ENCODE measurements at places on chromosomes 2 and 18.

GRCh38 chr2:194383401-194383800 is 1273.6 kb upstream of the SLC39A10 start:
- DNase-seq = no peak

DNA sequence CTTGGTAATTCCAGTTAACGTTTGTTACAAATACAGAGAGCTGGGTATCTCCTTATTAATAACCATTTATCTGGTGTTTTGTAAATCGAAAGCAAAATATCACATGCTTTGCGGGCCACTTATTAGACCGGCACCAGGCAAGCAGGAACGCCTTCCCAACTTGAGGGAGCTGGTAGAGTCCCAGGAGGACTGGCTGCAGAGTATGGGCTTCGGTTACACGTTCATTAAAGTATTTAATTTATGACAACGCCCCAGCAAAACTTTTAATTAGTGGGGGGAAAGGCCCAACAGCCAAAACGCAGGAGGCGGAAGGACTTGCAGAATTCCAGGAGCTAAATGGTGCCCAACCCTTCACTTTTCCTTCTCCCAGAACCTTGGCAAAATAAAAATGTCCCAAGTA is 3.7 kb downstream of the SMAD7 start:
- no peak for DNase-seq

- no peak for DNase-seq
Observed at GRCh38 chr18:41347057-41347456, 608.0 kb upstream of the PIK3C3 start.

- DNase-seq = no peak
Observed at GRCh38 chr2:10245021-10245420, 57.7 kb upstream of the HPCAL1 start.

DNA sequence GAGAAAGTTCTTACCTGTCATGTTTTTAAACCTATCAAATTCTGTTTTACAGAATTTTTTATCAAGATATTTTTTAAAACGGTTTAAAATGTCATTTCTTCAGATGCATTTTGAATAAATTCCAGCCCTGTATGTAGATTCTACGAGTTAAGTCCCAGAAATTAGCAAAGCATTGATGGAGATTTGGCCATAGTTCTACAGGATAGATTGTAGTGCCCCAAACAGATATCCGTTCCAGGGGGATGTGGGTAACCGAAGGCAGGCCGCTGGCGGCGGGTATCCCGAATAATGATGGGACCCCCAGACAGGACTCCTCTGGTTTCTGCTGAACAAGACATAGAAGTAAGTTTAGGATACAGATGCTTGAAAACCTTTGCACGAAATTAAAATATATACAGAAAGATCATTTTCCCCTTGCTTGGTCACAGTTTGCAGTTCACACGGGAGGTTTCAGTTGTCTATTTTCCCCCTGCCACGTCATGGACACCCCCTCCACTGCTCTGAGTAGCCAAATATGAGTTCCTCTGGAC is 755 bp downstream of the NOL4 start:
- no peak for DNase-seq

DNA sequence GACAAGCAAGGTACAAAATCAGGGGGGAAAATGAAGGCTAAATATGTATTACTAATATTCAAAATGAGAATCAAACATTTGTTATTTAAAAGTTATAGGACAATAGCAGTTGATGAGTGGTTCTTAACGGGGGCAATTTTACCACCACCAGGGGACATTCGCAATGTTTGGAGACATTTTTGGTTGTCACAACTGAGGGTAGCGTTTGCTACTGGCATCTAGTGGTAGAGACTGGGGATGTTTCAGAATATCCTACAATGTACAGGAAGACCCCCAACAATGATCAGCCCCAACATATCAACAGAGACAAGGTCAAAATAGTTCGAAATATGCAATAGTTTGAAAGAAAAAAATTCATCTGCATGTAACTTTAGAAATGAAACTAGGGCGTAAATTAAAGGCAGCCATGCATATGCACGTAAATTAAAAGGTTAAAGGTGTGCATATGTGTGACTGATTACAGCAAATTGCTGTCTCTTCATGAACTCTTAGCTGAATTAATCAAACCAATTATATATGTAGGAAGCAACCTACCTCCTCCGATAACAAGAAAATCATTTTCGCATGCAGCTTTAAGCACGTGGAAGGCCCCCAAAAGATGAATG is 61.2 kb upstream of the CUL3 start:
- no peak for DNase-seq

GRCh38 chr2:158130832-158131473 is 29.3 kb downstream of the UPP2 start:
- DNase-seq = no peak

- no peak for DNase-seq
Observed at GRCh38 chr2:8693157-8693821, 11.4 kb downstream of the ID2 start.

DNA sequence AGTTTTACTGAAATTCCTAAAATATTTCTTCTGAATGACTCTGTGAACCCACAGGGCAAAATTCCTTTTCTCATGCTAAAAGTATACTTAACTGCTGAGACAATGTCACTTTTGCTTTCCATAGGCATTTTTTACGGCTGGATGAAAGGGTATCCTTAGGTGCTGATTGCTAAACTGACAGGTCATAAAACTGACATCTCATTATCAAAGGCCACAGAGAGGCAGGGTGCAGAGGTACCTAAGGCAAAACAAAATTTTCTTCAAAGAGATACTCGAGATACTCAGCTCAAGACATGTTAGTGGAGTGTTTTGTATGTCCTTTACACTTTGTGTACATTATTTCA is 62.0 kb upstream of the WDR75 start:
- DNase-seq = no peak

GRCh38 chr2:105278654-105279053 is 37.1 kb downstream of the GPR45 start:
- DNase-seq = no peak

- no peak for DNase-seq
Observed at GRCh38 chr2:144630459-144631215, 110.7 kb upstream of the ZEB2 start.

DNA sequence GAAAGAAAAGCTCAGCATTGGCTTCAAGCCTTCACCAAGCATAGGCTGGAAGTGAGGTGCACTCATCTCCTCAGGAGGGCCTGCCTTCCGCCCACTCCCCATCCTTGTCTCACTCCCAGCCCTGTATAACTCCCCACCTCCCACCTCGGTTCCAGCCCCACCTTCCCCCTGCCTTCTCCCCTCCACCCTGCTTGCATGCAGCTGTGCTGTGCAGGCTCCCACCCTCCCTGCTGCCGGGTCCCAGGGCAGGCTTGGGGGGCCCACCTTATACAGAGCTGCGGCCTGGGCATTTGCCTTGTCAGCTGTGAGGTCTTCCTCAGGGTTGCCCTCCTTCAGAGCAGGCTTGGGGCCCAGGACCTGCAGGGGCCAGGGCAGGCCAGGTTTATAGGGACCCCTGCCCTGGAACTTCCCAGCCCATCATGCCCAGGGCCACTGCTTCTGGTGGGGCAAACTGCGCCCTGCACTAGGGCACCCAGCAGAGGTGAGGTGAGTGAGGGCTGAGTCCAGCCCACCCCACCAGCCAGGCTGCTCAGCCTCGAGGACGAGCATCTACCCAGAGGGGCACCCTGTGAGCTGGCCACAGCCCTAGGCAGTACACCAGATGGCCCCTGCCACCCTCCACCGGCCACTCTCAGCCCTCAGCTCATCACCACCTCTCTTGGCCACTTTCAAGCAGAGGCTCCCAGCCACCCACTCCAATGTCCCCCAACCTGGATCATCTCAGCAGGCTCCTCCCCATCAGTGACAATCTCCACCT is 11.6 kb downstream of the CAPG start:
- DNase-seq = no peak

DNA sequence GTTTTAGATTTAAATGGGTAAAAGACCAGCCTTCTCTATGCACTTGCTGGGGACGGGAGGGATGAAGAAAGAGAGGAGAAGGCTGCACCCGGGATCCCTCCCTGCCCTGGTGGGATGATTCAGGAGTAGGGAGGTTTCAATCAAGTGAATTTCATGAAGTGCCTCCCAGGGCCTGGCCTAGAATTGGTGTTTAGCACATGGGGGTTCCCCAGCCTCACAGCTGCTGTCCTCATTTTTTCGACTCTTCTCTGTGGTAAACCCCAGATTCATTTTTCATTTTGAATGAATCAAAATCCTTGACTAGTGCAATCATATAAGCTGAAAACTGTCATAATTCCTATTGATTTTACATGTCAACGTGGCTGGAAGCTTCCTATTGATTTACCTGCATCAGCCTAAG is 81.1 kb downstream of the LPIN1 start:
- DNase-seq = no peak

DNA sequence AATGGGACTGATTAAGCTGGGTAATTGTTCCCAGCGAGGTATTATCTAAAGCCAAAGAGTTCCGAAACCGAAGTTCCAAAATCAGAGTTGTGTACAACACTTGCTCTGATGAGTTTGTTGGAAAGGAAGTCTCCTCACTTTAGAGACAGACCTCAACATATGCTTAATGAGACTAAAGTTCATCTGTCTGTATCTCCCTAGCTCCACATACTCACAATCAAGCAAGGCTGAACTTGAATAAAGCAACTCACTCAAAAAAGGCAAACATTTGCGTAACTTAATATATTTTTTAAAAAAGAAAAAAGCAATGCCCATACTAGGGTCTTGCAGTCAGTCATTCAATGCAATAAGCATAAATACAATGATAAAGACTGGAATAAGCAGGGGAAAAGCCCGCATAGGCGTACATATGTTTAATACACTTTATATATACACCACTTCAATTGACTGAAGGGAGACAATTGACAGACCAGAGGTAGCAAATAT is 60.0 kb downstream of the IRS1 start:
- no peak for DNase-seq

DNA sequence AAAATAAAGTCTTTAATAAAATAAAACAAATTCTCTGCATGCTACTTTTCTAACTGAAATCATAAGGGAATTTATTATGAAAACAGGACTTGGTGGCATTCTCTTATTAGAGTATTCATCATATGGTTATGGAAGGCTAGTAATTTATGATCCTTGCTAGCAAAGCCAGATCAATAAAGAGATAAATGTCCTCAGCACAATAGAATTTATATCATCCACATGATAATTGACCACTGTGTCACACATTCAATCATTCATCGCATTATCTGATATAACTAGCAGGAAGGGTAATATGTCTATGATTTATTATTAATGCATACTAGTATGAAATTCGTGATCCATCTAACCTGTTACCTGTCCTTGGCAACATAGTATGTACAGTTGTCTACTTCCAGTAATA is 175.8 kb downstream of the MYO3B start:
- no peak for DNase-seq

DNA sequence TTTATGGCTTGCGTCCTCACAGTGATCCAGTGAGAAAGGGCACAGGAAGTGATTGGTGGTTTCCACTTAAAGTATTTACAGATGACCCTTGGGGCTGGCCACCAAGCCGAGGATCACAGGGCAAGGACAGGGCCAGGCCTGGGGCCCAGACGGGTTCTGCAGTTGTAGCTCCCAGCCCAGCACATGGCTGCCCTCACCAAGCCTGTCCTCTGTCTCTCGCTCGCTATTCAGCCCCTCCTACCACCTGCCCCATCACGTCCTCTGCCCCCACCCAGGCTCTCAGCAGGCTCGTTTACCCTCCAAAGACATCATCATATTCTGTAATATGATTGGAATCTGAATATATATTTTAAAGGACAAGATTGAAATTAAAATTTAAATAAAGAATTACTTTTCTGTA is 246.0 kb downstream of the KLHL29 start:
- no peak for DNase-seq

DNA sequence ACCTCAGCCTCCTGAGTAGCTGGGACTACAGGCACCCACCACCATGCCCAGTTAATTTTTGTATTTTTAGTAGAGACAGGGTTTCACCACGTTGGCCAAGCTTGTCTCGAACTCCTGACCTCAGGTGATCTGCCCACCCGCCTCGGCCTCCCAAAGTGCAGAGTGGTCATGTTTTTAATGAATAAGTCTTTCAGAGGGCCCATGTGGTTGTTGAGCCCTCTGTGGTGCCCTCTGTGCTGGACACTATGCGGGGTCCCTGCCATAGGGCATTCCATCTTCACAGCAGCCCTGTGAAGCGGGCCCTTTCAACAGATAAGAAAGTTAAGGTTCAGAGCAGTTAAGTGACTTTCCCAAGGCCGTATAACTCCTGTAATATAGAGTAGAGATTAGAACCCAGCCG is 25.9 kb downstream of the MYO7B start:
- no peak for DNase-seq

- no peak for DNase-seq
Observed at GRCh38 chr18:58044370-58045241, 580 bp downstream of the NEDD4L start.

- no peak for DNase-seq
Observed at GRCh38 chr2:235599596-235600338, 105.9 kb downstream of the AGAP1 start.

Measured in NK-92 treated with Interleukin-12 subunit alpha and Interleukin-12 subunit beta, amount 100 ng/mL, for 24 hours (cell line).